ENCODE measurements at places on chromosomes 2 and 18.

DNA sequence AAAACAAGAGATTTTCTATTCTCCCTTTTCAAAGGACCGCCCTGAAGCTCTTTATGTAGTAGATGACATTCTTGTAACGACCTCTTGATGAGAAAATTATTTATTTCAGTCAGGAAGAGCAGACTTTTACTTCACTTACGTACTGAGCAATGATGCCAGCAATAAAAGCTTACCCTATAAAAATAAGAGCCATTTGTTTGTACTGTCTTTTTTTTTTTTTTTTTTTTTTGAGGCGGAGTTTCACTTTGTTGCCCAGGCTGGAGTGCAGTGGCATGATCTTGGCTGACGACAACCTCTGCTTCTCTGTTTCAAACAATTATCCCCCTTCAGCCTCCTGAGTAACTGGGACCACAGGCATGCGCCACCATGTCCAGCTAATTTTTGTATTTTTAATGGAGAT is 39.2 kb downstream of the CRIM1 start:
- no peak for DNase-seq

DNA sequence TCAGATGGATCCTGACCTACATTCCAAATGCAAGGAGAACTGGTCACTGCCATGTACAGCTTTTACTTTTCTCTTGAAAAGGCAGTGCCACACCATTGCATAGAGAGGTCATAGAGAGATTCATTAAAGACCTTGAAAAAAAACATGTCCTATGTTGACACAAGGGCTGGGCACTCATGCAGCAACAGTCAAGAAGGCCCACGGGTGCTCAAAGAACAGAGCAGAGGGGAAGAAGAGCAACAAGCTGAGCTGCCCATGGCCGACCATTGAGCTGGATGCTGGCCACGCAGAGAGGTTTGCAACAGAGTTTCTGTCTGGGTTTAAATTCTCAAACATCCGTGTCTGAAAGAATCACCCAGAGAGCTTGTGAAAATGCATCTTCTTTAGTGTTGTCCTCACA is 99.1 kb downstream of the ADD2 start:
- no peak for DNase-seq

GRCh38 chr2:234463626-234464290 is 33.1 kb downstream of the ARL4C start:
- DNase-seq: no peak

DNA sequence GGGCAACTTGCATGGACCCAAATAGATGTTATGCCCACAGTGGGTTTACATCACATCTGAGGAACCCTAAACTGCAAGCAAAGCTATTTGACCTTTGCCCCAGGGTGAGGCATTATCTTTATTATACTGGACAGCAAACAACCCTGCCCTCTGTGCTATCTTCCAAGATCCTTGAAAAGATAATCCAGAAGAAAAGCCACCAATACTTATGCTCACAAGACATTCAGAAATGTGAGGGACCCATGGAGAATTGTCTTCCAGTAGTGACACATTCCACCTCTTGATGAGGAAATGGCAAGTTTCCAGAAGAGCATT is 53.0 kb upstream of the NDUFV2 start:
- DNase-seq: no peak

DNA sequence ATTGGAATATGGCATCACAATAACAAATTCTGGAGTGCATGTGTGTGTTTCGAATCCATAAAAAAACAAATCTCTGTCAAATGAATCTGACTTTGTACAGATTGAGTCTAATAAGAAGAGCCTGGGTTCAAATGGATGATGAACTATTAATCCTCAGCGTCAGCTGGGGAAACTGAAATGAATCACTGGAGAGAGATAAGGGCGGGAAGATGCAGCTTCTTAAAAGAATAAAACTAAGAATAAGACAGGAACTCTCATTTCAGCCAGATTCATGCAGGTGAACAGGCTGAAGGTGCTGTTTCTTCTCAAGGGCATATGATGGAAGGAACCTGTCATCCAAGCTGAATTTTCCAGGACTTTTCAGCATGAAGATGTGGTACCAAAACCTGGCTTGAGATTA is 202.6 kb upstream of the TRIB2 start:
- no peak for DNase-seq

GRCh38 chr18:42477267-42477666 is 522.2 kb downstream of the PIK3C3 start:
- DNase-seq: no peak

- DNase-seq: no peak
Observed at GRCh38 chr2:159071190-159071915, 102.9 kb downstream of the TANC1 start.

GRCh38 chr2:60465736-60466135 is 87.7 kb downstream of the BCL11A start:
- DNase-seq: no peak

GRCh38 chr2:239951825-239952224 is 73.3 kb downstream of the NDUFA10 start:
- DNase-seq: no peak

DNA sequence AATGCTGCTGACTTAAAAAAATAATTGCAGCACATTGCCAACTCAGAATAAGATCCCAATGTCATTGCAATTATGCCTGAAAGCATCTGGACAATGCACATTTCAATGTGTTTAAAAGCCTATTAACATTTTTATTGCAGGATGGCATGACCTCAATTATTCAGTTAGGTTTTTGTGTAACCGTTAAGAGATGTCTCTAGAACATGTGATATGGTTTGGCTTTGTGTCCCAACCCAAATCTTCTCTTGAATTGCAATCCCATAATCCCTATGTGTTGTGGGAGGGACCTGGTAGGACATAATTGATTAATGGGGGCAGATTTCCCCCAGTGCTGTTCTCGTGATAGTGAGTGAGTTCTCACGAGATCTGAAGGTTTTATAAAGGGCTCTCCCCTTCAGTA is 43.2 kb upstream of the ZC3H15 start:
- DNase-seq: no peak

- DNase-seq: no peak
Observed at GRCh38 chr2:41907141-41907540, 140.7 kb upstream of the PKDCC start.

DNA sequence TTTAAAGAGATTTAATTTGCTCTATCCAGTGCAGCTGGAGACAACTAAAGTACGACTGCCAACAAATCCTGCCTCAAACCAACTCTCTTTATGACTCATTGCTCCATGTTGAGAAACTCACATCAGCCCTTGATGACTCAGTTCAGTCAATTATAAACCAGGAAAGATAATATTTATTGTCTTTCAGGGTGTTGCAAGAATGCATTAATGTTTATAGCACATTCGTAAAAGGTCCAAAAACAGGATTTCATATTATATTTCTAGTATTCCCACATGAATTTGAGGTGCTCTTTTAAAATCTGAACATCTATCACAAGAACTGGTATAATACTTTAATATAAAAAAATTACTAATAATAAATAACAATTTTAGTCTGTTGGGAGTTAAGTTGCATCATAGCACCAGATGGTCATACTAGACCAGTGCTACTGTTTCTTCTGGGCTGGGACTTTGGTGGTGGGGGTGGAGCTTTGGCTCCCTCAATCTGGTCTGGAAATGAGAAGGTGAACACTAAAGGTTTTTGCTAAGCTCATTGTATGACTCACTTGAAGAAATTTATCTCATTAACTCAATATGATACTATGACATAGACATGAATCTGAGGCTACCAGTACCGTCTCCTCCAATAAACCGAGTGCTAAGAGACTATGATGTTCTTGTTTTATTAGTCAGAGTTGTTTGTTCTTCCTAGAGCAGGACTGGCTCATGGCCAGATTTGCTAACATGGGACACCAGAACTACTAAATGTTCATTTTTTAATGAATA is 26.6 kb upstream of the MAP3K20 start:
- DNase-seq: peak; percentile 74

GRCh38 chr18:2895391-2895790 is 48.6 kb downstream of the EMILIN2 start:
- DNase-seq: no peak

DNA sequence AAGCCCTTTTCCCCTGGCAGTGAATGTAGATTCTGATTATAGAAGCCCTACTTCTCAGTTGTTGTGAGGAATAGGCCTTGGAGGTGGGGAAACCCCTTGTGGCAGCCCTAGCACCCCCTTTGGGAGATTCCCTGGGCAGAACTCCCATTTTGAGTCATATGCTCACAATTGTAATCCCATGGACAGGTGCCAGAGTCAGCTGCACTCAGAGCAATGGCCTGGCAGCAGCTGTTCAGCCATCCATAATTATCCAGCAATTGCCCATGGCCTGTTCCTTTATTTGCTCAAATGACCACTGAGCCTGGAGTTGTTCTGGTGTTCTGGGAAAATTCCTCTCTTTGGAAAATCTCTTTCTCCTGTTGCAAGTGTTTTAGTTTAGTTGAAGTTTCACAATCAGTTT is 71.7 kb downstream of the PTRHD1 start:
- DNase-seq: peak; percentile 66

DNA sequence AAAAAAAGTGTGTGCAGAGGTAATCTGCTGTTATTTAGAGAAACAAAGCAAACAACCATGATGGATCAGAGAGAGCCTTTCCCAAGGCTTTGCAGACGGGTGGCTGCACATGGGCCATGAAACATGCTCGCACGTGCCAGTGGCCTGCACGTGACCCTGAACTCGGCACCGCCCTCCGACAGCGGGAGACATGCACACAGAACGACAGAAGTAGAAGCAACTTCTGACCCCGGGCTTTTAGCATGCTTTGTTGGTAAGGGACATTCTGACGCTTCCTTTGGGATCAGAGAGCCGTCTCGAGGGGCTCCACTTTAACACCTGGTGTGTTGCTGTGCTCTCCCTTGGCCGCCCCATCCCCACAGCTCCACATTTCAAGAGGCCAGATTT is 112.5 kb downstream of the KCNF1 start:
- DNase-seq: no peak

GRCh38 chr2:43759195-43759594 is 14.6 kb upstream of the DYNC2LI1 start:
- DNase-seq: no peak

- DNase-seq: no peak
Observed at GRCh38 chr18:5430131-5430530, 113.7 kb downstream of the EPB41L3 start.
